ENCODE measurements at places on chromosomes 12 and 14. TPM values are rescaled to one million over a fixed set of nuclear protein-coding genes. Genes with fewer than 3 reads are reported as not detected.

Gene KRT83
- not detected for polyA plus RNA-seq

Gene ADAM21
- polyA plus RNA-seq = 0.26 TPM

Gene PRB2
- polyA plus RNA-seq = 0.29 TPM

Gene OR6C70
- polyA plus RNA-seq = not detected

GRCh38 chr14:87996291-87996592, 3.3 kb upstream of the GALC start:
- DNase-seq = no peak

- no peak for DNase-seq
Measured at GRCh38 chr12:100075598-100075997, 67.1 kb downstream of the BLTP3B start.

- no peak for DNase-seq
Measured at GRCh38 chr12:46450279-46450748, 77.7 kb upstream of the SLC38A2 start.

DNA sequence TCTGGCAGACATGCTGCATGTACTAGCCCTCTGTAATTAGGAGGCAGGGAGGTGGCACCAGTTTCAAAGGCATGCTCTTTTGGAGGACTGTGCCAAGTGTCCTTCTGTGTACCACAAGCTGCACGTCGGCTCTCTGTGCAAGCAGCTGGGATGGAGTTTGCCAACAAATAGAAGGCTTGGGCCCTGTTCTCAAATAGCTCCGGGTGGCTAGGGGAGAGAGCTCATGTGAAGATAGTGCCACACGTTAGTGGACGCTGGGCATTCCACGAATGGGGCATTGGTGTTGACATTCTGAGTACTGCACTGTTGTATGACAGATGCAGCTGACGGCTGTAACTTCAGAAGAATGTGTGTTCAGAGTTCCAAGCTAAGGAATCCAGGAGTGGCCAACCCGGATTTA, 4.4 kb downstream of the AACS start:
- peak; percentile 88 for DNase-seq
